PC-9 (cell line): ENCODE measurements at places on chromosomes 1 and 21. TPM values are rescaled to one million over a fixed set of nuclear protein-coding genes. Genes with fewer than 3 reads are reported as not detected.

TEDDM1 gene
- total RNA-seq = not detected in 2 replicates

OR2T2 gene
- not detected in 2 replicates for total RNA-seq

SPRR1A gene
- not detected in 2 replicates for total RNA-seq

SGIP1 gene
- not detected in 2 replicates for total RNA-seq

DNAJC28 gene
- 1.1 and 1.3 TPM in 2 replicates for total RNA-seq

TLR5 gene
- total RNA-seq = 2.5 and 3.4 TPM in 2 replicates

PDPN gene
- total RNA-seq = not detected in 2 replicates

FAM229A gene
- 11.7 and 13.1 TPM in 2 replicates for total RNA-seq

RGS5 gene
- total RNA-seq = 3.6 and 6.6 TPM in 2 replicates

TRIM46 gene
- total RNA-seq = 6.0 and 6.2 TPM in 2 replicates

C8A gene
- not detected in 2 replicates for total RNA-seq

LCE2B gene
- total RNA-seq = not detected in 2 replicates

SLC22A15 gene
- total RNA-seq = 1.8 and 4.5 TPM in 2 replicates

CCDC181 gene
- 0.37 TPM in 1 of 2 replicates, not detected in the other for total RNA-seq

HMCN1 gene
- 0.31 and 0.83 TPM in 2 replicates for total RNA-seq

YIPF1 gene
- total RNA-seq = 23.3 and 26.1 TPM in 2 replicates

ADAMTS5 gene
- not detected in 2 replicates for total RNA-seq

PROK1 gene
- total RNA-seq = not detected in 2 replicates

NES gene
- 6.8 and 7.0 TPM in 2 replicates for total RNA-seq

SPATA1 gene
- total RNA-seq = 1.9 and 2.8 TPM in 2 replicates

DNAJC11 gene
- 49.2 and 52.8 TPM in 2 replicates for total RNA-seq

ADGRL4 gene
- not detected in 2 replicates for total RNA-seq
